ENCODE measurements at places on chromosomes 7 and 10.

DNA sequence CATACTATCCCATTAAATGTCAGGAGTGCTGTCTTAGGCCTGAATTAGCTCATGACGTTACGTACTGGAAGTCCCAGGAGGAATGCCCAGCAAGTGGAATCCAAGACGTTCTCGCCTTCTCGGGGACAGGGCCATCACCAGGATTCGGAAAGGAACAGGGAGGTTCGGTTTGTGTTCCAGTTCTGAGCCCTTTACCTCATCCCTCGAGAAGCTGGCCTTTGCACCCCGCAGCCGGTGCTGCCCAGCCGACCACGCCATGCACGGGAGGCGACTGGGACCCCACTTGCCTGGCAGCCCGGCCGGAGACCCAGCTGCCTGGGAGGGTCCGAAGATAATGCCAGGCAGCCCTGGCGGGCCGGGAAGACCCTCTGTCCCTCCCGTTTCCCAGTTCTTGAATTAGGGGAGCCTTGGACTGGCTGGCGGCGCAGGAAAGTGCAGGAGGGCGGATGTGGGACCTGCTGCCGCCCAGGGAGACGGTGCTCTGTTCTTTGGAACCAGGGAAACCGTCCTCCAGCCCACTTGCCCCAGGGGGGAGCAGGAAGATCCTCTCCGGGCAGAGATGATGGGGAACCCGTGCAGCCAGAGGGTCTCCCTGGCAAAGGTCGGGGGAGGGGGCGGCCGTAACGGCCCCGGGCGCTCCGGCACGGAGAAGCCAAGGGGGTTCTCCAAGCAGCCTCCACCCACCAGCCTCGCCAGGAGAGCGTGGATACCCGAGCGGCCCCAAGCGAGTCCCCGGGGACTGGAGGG, 671 bp upstream of the CHST3 start:
- DNase-seq, result no peak

DNA sequence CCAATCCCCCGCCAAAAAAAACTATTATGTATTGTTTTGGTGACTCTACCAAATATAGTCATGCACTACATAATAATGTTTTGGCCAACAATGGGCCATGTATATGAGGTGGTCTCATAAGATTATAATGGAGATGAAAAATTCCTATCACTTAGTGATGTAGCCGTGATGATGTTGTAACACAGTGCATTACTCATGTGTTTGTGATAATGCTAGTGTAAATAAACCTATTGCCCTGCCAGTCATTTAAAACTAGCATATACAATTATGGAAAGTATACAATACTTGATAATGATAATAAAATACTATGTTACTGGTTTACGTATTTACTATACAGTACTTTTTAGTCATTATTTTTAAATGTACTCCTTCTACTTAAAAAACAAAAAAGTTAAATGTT, 101.5 kb downstream of the SLC25A40 start:
- DNase-seq, result no peak

GRCh38 chr7:151339651-151340382, 1.8 kb upstream of the NUB1 start:
- no peak for DNase-seq

DNA sequence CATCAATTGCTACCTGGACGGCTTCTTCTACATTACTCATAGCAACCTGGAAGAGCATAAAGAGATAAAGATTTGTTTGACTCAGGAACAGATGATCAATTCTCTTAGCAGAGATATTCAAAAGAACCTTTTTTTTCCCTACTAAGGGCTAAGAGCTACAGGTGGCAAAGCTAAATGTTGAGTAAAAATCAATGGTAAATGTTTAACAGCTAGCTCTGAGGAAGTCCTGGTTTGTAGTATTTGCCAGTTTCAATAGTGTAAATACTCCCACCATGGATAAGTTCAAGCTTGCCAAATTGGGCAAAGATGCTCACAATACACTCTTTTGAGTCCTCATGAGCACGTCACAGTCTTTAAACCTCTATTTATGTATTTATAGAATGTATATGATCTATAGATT, 64.0 kb downstream of the AKR1E2 start:
- no peak for DNase-seq

DNA sequence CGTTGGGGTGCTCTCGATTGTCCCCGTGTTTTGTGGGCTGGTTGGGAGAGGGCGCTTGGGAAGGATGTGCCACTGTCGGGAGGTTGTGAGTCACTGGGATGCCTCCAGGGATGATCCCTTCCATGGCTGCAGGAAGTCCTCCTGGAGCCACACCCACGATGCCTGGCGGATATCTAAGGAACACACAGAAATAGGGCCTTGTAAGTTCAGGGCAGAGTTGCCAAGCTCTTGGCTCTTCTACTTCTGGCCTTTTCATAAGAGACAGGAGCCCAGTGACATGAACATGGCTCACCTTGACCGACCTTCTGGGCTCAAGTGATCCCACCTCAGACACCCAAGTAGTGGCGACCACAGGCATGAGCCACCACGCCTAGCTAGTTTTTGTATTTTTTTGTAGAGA, 47.6 kb downstream of the ZRANB1 start:
- no peak for DNase-seq

DNA sequence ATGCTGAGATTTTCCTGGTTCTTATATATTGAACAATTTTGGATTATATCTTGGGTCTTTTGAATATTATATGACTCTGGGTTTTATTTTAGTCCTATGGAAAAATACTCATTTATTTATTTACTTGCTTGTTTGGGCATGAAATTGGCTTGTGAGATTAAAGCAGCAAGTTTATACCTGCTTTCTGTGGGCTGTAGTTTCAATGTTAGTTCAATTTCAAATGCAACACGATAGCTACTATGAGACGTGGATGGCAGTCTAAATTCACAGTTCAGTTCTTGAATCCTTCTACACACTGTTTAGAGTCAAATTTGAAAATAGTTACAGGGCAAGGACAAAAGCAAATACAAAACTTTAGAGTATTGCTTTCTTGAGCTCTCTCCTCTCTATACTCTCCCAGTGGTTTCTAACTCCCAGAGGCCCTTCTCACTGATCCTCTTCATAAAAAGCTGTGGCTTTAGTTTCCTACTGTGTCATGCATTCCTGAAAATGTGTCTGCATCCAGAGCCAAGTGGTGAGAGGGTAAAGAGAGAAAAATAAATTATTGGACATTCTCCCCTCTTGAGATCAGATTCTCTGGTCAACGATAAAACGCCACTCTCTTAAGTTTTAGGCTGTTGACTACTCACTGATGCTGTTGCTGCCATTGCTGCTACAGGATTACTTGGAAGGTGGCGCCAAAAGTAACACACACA, 34.4 kb downstream of the POLR1F start:
- no peak for DNase-seq

DNA sequence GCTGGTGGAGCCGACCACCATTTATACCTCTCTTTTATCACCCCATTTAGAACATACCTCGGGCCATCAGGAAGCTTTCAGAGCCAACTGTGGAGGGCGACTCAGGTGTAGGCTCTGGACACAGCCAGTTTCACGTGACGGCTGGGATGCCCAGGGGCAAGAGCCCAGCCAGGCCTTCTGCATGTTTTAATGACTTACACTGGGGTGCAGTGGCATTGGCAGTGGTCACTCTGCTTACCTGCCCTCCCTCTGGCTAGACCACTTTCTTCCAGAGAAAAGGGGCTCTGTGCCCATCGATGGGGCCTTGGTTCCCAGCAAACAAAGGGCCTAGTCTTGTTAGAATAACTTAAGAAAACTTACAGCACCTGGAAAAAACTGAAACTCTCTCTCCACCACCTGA, 50.0 kb downstream of the PNLIPRP2 start:
- no peak for DNase-seq

DNA sequence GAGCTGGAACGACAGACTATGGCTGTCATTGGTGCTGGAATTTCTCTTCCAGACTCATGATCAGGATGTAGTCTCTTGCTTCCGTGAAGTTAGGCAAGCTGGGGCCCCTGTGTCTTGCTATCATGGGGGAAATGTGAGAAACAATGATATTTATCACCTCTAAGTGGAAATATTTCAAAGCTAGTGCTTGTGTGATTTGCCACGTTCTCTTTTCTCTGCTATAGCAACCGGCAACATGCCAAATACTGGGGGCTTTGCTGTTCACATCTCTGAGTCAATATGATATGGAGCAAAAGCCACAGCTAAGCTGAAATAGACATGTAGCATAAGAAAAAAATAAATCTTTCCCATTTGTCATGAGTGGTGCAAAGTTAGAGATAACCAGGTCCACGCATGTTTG, 668.2 kb upstream of the IGFBP3 start:
- no peak for DNase-seq

- no peak for DNase-seq
These were observed 169.6 kb downstream of the ZNF365 start for GRCh38 chr10:62543571-62544355.

DNA sequence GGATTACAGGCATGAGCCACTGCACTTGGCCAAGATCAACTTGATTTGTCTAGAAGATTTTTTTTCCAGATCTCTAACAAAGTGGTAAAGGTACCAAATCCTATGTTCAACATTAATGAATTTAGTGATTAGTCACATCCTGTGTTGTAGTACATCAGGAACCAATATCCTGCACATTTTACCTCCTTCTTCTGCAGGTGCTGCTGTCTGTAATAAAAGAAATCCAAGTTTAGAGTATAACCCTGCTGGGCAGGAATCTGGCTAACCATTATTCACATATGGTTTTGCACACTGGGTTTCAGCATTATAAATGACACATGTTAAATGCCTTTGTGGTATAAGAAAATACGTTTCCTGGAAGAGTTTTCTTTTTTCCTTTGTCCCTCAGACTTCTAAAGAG, 10.8 kb downstream of the PARD3 start:
- no peak for DNase-seq

- DNase-seq, result no peak
These were observed 65.6 kb downstream of the FOXL3 start for GRCh38 chr7:355568-355967.

- no peak for DNase-seq
These were observed 873.2 kb downstream of the GATA3 start for GRCh38 chr10:8927705-8928104.

- no peak for DNase-seq
These were observed 61.8 kb downstream of the IKZF1 start for GRCh38 chr7:50366311-50366710.

GRCh38 chr7:50923476-50923875, 140.8 kb upstream of the GRB10 start:
- no peak for DNase-seq

GRCh38 chr10:48651839-48652238, 32.8 kb upstream of the WDFY4 start:
- no peak for DNase-seq

- no peak for DNase-seq
These were observed 2.5 kb downstream of the SLC25A28 start for GRCh38 chr10:99617696-99618095.

DNA sequence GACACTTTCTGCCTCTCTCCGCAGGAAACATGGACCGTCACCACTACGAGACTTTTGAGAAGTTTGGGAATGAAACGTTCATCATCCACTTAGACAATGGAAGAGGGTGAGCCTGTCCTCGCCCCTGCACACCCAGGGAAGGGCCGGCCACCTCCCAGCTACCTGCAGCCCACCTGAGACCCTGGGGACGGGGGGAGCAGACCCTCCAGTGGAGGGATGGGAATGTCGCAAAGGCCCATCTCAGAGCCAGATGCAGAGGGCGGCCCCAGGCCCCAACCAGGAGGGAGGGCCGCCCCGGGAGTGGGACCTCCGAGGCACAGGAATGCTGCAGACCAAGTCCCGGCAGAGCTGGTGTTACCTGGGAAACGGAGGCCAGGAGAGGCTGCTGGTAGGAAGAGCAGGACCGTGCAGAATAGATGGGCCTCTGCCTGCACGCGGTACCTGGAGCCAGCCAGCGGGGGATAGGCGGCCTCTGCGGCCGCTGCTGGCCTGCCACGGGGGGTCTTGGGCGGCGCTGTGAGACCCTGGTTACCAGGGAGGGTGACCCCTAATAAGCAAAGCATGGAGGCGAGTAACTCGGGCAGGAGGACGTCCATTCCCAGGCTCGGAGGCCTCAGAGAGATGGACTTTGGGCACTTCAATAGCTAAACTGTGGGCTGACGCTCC, 32.9 kb upstream of the FOXL3 start:
- no peak for DNase-seq

DNA sequence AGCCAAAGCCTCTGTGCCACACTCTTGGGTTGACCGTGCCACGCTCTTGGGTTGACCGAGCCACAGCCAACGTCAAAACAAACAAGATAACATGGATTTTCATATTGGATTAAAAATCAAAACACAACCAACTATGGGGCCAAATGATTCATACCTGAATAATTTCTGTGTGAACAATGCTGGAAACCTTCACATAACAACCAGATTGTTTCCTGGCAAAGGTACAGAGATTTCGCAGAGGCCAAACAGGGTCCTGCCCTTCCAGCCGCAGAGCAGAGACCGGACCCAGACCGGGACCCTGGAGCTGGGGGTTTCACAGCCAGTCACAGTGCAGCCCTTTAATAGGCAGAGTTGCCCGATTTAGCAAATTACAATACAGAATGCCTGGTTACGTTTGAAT, 40.5 kb downstream of the ITIH5 start:
- no peak for DNase-seq

DNA sequence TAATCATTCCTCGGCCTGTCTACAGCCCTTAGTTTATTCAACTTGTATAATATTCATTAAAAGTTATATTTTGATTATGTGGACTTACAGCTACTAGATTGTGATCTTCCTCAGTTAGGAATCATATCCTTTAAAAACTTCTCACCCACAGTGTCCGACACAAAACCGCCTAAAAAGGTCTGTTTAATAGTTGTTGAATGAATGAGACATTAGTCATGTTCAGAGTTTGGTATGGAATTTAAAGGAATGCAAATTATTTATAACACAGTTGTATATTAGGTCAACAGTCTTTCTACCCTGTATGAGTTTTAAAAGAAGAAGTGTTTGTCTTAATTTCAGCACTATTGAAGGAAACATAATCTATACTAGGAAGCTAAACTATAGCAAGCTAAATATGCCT, 390.0 kb downstream of the ARL4A start:
- DNase-seq, result no peak

GRCh38 chr10:2529945-2530344, 537.4 kb upstream of the PFKP start:
- DNase-seq, result no peak

DNA sequence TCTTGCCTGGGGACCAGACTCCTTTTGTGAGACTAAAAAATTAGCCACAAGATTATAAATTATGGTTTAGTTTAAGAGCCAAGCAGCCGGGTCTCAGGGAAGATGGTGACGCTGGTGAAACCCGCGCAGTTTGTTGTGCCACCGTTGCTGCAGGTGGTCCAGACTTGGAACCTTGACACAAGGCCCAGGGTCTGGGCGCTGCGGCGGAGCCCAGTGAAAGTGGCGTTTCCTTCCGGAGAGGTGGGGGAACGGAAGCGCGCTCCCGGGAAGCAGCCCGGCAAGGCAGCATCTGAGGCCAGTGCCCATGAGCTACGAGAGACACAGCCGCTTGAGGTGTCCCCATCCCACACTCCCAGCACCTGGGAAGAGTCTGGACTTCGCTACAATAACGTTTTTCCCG, 131.6 kb downstream of the SKIDA1 start:
- DNase-seq, result no peak

- no peak for DNase-seq
These were observed 15.6 kb upstream of the CRHR2 start for GRCh38 chr7:30697719-30698460.
